ENCODE measurements at places on chromosomes 1 and 21. TPM values are rescaled to one million over a fixed set of nuclear protein-coding genes. Genes with fewer than 3 reads are reported as not detected.

The OR2L5 gene
- total RNA-seq = not detected

The RORC gene
- not detected for total RNA-seq

The CDC7 gene
- 30.1 TPM for total RNA-seq

The VANGL2 gene
- 0.10 TPM for total RNA-seq

The G0S2 gene
- total RNA-seq = 2.5 TPM

The ATP1A4 gene
- not detected for total RNA-seq
